ENCODE measurements at places on chromosomes 2 and 18. TPM values are rescaled to one million over a fixed set of nuclear protein-coding genes. Genes with fewer than 3 reads are reported as not detected.
A peak's percentile ranks its signal among the peaks of the same experiment; 100 is the strongest.

The ERFE gene
- total RNA-seq = not detected

The HOXD10 gene
- 0.55 TPM for total RNA-seq

The CNRIP1 gene
- 23.8 TPM for total RNA-seq

The MPPE1 gene
- 67.0 TPM for total RNA-seq

- DNase-seq = no peak
These were observed 18.5 kb upstream of the IL36G start for GRCh38 chr2:112959109-112959812.

DNA sequence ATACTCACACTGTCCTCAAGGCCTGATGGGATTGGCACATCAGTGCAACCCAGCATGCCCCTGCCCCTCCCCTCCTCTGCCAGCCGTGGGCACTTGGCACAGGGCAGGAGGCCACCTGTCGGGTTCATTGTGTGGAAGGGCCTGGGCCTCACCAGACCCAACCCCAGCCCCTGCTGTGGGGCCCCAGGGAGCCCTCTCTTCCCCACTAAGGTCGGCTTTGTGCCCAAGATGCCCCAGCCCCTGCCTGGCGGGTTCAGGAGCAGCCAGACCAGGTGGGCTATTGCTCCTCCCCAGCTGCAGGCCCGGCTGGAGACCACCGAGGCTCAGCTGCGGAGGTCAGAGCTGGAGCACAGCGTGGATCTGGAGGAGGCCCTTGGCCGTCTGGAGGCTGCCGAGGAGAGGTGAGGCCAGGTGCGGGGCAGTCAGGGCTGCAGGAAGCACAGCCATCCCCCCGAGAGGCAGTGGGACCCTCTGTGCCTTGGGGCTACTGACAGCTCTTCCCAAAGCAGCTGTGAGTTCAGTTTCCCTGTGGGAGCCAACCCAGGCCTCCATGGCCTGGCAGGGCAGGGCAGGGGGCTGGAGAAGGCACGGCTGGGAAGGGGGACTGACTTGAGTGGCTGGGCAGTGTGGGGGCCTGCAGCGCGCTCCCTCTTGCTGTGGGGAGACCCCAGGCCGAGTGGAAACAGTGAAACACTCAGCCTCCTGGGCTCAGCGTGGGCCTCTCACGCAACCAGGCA is 16.3 kb downstream of the CROCC2 start:
- DNase-seq = no peak

DNA sequence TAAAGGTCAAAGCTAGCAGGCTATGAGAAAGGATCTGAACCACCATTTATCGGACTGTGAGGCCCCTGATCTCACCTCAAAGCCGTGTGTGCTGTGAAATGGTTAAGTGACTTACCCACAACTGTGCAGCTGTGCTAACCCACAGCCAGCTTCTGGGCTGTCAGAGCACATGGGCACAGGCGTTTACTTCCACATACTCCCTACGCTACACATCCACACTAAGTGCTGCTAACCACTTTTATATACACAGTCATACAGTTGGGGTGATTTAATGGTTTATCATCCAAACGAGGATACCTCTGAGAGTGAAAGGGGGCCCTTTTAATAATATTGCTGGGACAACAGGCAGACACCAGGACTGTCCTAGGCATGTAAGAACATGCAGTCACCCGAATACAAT is 37.3 kb downstream of the CYRIA start:
- no peak for DNase-seq

- no peak for DNase-seq
These were observed 338.4 kb downstream of the MBD2 start for GRCh38 chr18:53886058-53886457.

DNA sequence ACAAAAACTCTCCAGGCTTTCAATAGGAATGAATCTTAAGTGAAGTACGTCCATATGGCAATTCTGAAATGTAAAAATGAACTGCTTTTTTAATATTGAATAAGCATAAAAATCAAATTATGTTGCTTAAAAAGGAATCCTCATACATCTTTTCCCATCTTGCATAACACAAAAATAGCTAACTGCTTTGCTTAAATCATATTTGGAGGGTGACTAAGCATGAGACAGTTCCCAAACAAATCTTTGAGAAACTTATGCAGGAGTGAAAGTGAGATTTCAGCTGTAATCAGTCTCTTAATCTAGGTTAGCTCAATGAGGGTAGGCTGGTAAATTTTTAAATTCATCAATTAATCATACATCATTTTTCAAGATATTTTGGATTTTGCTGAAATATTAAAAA is 111.5 kb downstream of the MBD5 start:
- DNase-seq = no peak

DNA sequence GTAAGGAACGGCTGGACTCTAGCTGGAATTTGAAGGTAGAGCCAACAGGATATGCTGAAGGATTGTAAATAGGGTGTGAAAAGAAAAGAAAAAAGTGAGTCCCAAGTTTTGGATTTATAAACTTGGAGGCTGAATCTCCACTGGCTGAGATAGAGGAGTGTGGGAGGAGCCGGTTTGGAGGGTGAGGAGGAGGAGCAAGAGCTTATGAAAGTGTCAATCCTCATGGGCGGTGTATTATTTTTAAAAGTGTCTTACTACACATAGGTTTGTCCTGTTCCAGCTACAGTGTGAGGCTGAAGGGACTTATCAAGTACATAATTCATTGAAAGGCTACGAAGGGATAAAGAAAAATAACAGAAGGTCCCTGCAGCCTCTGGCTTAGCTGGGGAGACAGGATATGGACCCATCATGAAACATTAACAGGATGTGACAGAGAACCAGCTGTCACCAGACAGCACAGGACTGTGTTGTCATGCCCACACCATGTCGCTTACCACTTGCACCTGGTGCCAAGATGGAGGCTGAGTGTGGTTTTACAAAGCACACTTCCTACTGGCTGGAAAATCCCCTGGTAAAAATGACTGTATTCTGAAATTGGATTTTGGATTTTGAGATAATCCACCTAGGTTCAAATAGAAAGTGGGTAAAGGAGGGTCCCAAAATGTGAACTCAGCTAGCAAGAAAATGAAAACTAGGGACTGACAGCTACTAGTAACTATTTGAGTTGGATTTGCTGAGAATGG is 2.5 kb upstream of the MREG start:
- no peak for DNase-seq

DNA sequence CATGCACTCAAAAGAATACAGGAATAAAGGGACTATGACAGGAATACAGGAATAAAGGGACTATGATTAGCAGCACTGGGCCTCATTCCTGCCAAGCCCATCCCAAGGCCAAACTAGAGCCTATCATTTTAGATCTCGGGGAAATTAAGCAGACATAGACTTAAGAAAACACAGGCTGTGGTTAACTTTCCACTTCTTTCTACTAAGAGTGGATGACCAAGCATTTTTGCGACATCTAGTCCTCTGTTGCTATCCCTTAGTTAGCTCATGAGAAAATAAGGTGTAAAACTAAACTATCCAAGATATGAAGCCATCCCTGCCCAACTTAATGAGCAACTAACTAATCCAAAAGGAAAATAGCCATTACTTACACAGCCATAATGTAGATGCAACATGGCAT is 5.9 kb downstream of the LYPD1 start:
- DNase-seq = no peak

- DNase-seq = no peak
These were observed 14.2 kb downstream of the GPATCH11 start for GRCh38 chr2:37098416-37099118.

GRCh38 chr18:45782662-45783061 is 42.8 kb upstream of the SIGLEC15 start:
- no peak for DNase-seq

GRCh38 chr18:77106331-77106730 is 26.3 kb downstream of the MBP start:
- DNase-seq = peak; percentile 77

GRCh38 chr2:204072443-204073324 is 136.1 kb downstream of the ICOS start:
- peak; percentile 62 for DNase-seq

GRCh38 chr18:63795606-63796005 is 20.4 kb downstream of the SERPINB7 start:
- no peak for DNase-seq

DNA sequence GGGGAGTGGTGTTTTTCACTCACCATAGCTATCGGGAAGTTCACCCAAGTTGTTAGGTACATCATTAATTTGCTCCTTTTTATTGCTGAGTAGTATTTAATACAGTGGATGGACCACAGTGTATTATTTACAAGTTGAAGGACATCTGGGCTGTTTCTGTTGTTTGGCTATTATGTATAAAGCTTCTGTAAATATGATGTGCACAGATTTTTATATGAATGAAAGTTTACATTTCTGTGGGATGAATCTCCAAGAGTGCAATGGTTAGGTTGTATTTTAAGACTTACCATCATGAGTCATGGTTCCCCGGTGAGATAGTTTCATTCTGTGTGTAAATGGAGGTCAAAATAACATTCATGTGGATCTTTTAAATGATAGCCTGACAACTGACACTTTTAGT is 337.4 kb downstream of the PTPRM start:
- DNase-seq = no peak

- DNase-seq = no peak
These were observed 300.0 kb upstream of the HDAC4 start for GRCh38 chr2:239700686-239701345.

Measured in upper lobe of right lung (tissue), 1 donor.